Smooth muscle cell of bladder (primary cell): ENCODE measurements at places on chromosomes 6 and 20. TPM values are rescaled to one million over a fixed set of nuclear protein-coding genes. Genes with fewer than 3 reads are reported as not detected.

The DSN1 gene
- total RNA-seq = 5.5 and 6.4 TPM in 2 replicates

The RFX6 gene
- total RNA-seq = not detected in 2 replicates

The TRIM40 gene
- not detected in 2 replicates for total RNA-seq

The GLP1R gene
- total RNA-seq = not detected in 2 replicates

The SIRPD gene
- total RNA-seq = not detected in 2 replicates

The FAM209A gene
- total RNA-seq = not detected in 2 replicates

The IGF2R gene
- 137 and 220 TPM in 2 replicates for total RNA-seq

The SFTA2 gene
- total RNA-seq = not detected in 2 replicates

The SIGLEC1 gene
- total RNA-seq = under 0.01 TPM in 1 of 2 replicates, not detected in the other

The CBLN4 gene
- not detected in 2 replicates for total RNA-seq

The C20orf202 gene
- not detected in 2 replicates for total RNA-seq

The SSR1 gene
- total RNA-seq = 56.2 and 71.4 TPM in 2 replicates

The UBE2V1 gene
- total RNA-seq = 29.4 and 31.4 TPM in 2 replicates

The FAM217A gene
- total RNA-seq = not detected in 2 replicates

The RIMS4 gene
- under 0.01 TPM in 1 of 2 replicates, not detected in the other for total RNA-seq

The FUCA2 gene
- 54.9 and 60.6 TPM in 2 replicates for total RNA-seq

The CYP21A2 gene
- not detected in 2 replicates for total RNA-seq

The MBOAT1 gene
- total RNA-seq = 1.5 and 2.7 TPM in 2 replicates

The PM20D2 gene
- 1.8 and 2.0 TPM in 2 replicates for total RNA-seq

The GPX5 gene
- not detected in 2 replicates for total RNA-seq

The PRICKLE4 gene
- total RNA-seq = not detected in 2 replicates

The DCDC2 gene
- 0.09 and 0.14 TPM in 2 replicates for total RNA-seq

The MYLK4 gene
- 0.46 and 0.57 TPM in 2 replicates for total RNA-seq

The KCNQ2 gene
- total RNA-seq = not detected in 2 replicates

The PEX7 gene
- 7.3 and 11.6 TPM in 2 replicates for total RNA-seq

The ARHGAP40 gene
- total RNA-seq = not detected in 2 replicates

The HMGA1 gene
- total RNA-seq = 59.4 and 64.8 TPM in 2 replicates

The BNIP5 gene
- not detected in 2 replicates for total RNA-seq

The EMILIN3 gene
- under 0.01 TPM in 1 of 2 replicates, not detected in the other for total RNA-seq

The TUBB1 gene
- under 0.01 TPM in 1 of 2 replicates, not detected in the other for total RNA-seq

The OSER1 gene
- total RNA-seq = 37.3 and 44.5 TPM in 2 replicates

The CENPQ gene
- total RNA-seq = 2.9 and 4.0 TPM in 2 replicates

The PROCR gene
- total RNA-seq = 50.8 and 120 TPM in 2 replicates

The TMEM170B gene
- 2.1 TPM in 2 replicates for total RNA-seq
